ENCODE measurements at places on chromosomes 2 and 18. TPM values are rescaled to one million over a fixed set of nuclear protein-coding genes. Genes with fewer than 3 reads are reported as not detected.

GRCh38 chr2:101038455-101039255, 36.6 kb downstream of the RPL31 start:
- peak; percentile 3 for DNase-seq

GRCh38 chr2:127678991-127679390, 3.7 kb upstream of the LIMS2 start:
- DNase-seq = no peak

GRCh38 chr2:42099438-42100173, 51.8 kb downstream of the PKDCC start:
- DNase-seq = no peak

DNA sequence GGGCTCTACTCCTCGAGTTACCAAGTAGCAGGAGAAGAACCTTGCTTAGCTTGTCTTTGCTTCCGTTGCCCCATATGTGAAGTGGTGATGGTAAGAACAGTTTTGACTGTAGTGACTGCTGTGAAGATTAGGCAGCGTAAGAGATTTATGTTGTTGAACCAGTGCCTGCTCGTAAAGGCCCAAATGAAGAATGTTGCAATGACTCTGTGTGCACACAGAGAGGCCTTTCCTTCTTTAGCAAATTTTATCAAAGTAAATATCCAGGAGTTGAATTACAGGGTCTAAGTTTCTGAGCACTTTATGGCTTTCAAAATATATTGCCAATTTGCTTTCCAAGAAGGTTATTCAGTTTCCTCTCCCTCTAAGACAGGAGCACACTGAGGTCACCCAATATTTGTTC, 14.5 kb downstream of the NTSR2 start:
- DNase-seq = no peak

GRCh38 chr2:3927031-3927430, 223.7 kb downstream of the DCDC2C start:
- no peak for DNase-seq

CPS1 gene
- not detected for polyA plus RNA-seq

MBD5 gene
- 19.2 TPM for polyA plus RNA-seq

AMER3 gene
- polyA plus RNA-seq = not detected

COMMD1 gene
- 82.1 TPM for polyA plus RNA-seq

ACTG2 gene
- polyA plus RNA-seq = not detected

MEIS1 gene
- polyA plus RNA-seq = not detected

Data from immature natural killer cell (primary cell).